ENCODE measurements at places on chromosomes 6 and 20.

DNA sequence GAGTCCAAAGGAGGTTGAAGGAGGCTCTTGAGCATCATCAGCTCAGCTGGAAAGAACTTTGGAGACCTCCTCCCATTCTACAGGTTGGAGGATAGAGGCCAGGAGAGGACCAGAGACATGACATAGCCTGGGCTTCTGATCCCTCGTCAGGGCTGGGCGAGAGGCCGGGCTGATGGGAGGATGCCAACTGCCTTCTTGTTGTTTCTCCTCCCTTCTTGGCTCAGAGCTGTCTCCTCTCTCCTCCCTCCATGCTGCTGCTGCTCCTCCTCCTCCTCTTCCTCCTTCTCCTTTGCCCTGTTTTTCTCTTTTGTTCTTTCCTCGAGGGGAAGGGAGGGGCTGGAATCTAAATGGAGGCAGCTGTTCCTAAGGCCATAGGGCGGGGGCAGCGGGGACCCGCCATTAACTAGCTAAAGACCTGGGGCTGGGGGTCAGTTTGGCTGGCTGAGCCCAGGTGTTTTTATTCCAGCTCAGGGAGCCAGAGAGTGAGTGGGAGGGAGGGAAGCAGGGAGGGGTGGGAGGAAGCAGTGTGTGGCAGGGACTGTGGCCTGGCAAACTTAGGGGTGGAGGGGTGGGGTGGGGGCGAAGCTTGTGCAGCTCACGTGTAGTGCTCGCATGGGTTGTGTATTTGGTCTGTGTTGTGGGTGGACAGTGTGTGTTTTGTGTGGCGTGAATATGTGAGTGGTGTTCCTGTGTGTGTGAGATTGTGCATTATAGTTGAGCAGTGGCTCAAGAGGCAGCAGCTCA lies 84.8 kb downstream of the CD40 start:
- no peak for DNase-seq

- DNase-seq, result no peak
Measured at GRCh38 chr20:8254911-8255582, 123.0 kb downstream of the PLCB1 start.

GRCh38 chr6:56520218-56520617 lies 122.5 kb downstream of the DST start:
- no peak for DNase-seq

- no peak for DNase-seq
Measured at GRCh38 chr20:43736588-43737158, 9.9 kb upstream of the GTSF1L start.

- no peak for DNase-seq
Measured at GRCh38 chr6:170597278-170597677, 12.8 kb upstream of the PDCD2 start.

DNA sequence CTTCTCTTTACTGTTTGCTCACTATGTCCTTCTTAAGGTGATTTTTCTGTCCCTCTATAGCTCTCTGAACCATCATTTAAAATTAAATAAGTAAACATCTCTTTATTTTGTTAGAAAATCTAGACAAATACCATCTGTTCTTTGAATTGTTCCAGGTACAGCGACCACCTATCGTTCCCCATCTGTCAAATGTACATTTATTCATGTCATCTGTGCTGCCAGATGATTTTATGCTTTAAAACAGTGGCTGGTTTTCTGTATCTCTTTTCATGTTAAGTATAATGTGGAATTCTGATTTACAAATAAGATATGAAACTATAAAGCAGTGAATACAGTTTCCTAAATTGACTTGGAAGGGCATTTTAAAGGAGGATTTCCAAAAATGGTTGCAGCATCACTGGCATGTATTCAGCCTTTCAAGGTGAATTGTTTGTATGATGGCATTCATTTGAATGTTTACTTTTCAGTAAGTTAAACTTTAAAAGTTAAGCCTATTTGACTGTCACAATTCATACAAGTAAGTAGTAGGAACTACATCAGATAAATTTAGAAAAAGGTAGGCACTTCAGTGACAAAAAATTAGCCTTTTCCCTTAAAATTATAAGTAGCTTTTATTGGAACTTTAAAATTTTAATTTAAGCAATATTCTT lies 92.6 kb upstream of the CLVS2 start:
- DNase-seq, result no peak

GRCh38 chr20:12570371-12570770 lies 438.4 kb upstream of the SPTLC3 start:
- peak; percentile 8 for DNase-seq

GRCh38 chr6:15061908-15062515 lies 183.9 kb upstream of the JARID2 start:
- no peak for DNase-seq

DNA sequence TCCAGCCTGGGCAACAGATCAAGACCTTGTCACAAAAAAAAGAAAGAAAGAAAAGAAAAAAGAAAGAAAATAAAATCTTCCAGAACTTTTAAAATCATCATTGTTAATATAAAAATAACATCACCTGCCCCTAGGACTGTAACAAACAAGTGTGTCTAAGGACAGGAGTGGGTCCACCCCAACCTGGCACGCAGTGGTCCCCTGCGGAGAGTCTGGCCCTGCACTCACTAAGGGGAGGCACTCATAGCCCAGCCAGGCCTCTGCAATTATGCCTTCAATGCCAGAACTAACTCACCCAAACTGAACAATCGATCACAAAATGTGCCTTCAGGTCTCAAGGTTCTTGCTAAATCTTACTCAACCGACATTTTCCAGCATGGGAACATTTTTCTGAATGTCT lies 4.8 kb downstream of the GMEB2 start:
- DNase-seq, result no peak
